H1 (cell line): ENCODE measurements at places on chromosomes 11 and 22.

GRCh38 chr11:1628506-1629325 lies 859 bp upstream of the KRTAP5-5 start:
- H3K36me3 ChIP-seq = no peaks in the 10 kb centered on the region
- H3K4me1 ChIP-seq = peaks cover 2% of the 10 kb centered on the region
- H3K4me3 ChIP-seq = no peak overlapping the region
- H3K27me3 ChIP-seq = no peaks in the 10 kb centered on the region
- no peak overlapping the region for H3K27ac ChIP-seq
- peak; percentile 93 for DNase-seq

DNA sequence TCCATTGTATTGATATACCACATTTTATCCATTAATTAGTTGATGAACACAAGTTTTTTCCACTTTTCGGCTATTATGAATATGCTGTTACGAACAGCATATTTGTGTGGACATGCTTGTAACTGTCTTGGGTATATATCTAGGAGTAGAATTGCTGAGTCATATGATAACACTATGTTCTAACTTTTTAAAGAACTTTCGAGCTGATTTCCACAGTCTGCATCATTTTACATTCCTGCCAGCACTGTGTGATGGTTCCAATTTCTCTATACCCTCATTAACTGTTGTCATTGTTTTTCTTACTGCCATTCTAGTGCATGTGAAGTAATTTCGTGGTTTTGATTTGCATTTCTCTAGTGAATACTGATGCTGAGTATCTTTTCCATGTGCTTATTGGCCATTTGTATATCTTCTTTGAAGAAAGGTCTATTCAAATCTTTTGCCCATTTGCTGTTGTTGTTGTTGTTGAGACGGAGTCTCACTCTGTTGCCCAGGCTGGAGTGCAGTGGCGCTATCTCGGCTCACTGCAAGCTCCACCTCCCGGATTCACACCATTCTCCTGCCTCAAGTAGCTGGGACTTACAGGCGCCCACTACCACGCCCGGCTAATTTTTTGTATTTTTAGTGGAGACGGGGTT lies 7.4 kb upstream of the RCE1 start:
- H3K27ac ChIP-seq = no peak overlapping the region
- H3K27me3 ChIP-seq = no peaks in the 10 kb centered on the region
- DNase-seq = no peak
- H3K36me3 ChIP-seq = peaks cover 4% of the 10 kb centered on the region; the same call in 1 of the 2 replicates

GRCh38 chr11:117230286-117230961 lies 1.4 kb downstream of the PCSK7 start:
- H3K4me3 ChIP-seq = peak overlapping the region; percentile 100; the same call in 1 of the 2 replicates
- DNase-seq = no peak
- H3K36me3 ChIP-seq = peaks cover 4% of the 10 kb centered on the region
- no peak overlapping the region for H3K27ac ChIP-seq
- no peaks in the 10 kb centered on the region; the same call in 1 of the 2 replicates for H3K4me1 ChIP-seq

- H3K36me3 ChIP-seq = no peaks in the 10 kb centered on the region
Observed at GRCh38 chr11:43904742-43905535, 24.3 kb downstream of the ALKBH3 start.

GRCh38 chr22:31538815-31539214 lies 42.5 kb downstream of the SFI1 start:
- no peaks in the 10 kb centered on the region for H3K27me3 ChIP-seq
- no peaks in the 10 kb centered on the region for H3K4me1 ChIP-seq
- no peak for DNase-seq
- no peaks in the 10 kb centered on the region for H3K36me3 ChIP-seq
